ENCODE measurements at places on chromosomes 3 and 15. TPM values are rescaled to one million over a fixed set of nuclear protein-coding genes. Genes with fewer than 3 reads are reported as not detected.

IGSF11 gene
- not detected for total RNA-seq

SI gene
- total RNA-seq: not detected

BCL6 gene
- 17.0 TPM for total RNA-seq

ILDR1 gene
- not detected for total RNA-seq

GALNT15 gene
- total RNA-seq: 3.4 TPM

CNOT10 gene
- 23.2 TPM for total RNA-seq

NR2F2 gene
- 41.1 TPM for total RNA-seq

SH3GL3 gene
- 0.11 TPM for total RNA-seq

CCR9 gene
- not detected for total RNA-seq

BFSP2 gene
- total RNA-seq: not detected

CISH gene
- 0.62 TPM for total RNA-seq

TMEM212 gene
- total RNA-seq: not detected

CYP1A2 gene
- total RNA-seq: not detected

PLA2G4D gene
- total RNA-seq: not detected

GOLGA8J gene
- total RNA-seq: 0.11 TPM

NPHP3 gene
- 31.5 TPM for total RNA-seq

ACAN gene
- total RNA-seq: 3.0 TPM

MESD gene
- total RNA-seq: 24.4 TPM

GFM1 gene
- 42.5 TPM for total RNA-seq

SEC62 gene
- 51.5 TPM for total RNA-seq

RETNLB gene
- total RNA-seq: not detected

PLA2G4F gene
- 0.12 TPM for total RNA-seq

ZIC4 gene
- not detected for total RNA-seq

IL17RC gene
- total RNA-seq: 43.3 TPM

SMCO1 gene
- total RNA-seq: not detected

GOLGA6B gene
- not detected for total RNA-seq

PDE8A gene
- 26.7 TPM for total RNA-seq

ZNF501 gene
- 7.1 TPM for total RNA-seq

CNTN4 gene
- total RNA-seq: 1.00 TPM

LTF gene
- not detected for total RNA-seq

SPTSSB gene
- 20.3 TPM for total RNA-seq

FBXW12 gene
- not detected for total RNA-seq

SLC12A1 gene
- not detected for total RNA-seq

TXNRD3 gene
- 8.6 TPM for total RNA-seq

KNG1 gene
- not detected for total RNA-seq

KIF15 gene
- total RNA-seq: 7.4 TPM

CFAP20DC gene
- 2.9 TPM for total RNA-seq

All from uterine smooth muscle cell (primary cell).